Left ventricle myocardium inferior (tissue), 1 donor: ENCODE measurements at places on chromosomes 4 and X.

GRCh38 chr4:181970366-181970765, 272.8 kb upstream of the TENM3 start:
- DNase-seq: no peak

DNA sequence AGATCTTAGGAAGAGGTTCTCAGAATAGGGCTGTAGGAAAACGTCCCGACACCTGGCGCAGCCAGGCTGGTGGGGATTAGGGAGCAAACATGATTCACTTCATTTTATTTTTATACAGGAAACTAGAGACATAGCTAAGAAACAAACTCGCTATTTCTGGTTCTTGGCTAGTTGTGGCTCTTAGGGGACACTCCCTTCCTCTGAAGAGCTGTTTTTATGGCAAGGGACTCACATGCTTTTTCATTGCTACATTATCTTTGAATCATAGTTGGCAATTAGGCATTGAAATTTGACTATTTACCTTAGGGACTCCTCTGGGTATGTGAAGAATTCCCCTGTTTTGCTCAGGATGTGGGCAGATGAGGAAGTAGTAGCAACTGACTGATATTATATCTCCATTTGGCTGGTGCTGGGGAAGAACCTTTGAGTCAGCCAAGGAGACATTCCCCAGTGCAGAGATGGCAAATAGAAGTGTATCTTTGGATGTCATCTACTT, 174.5 kb downstream of the SMIM20 start:
- no peak for DNase-seq

GRCh38 chrX:69128588-69128987, 36.7 kb downstream of the PJA1 start:
- no peak for DNase-seq

DNA sequence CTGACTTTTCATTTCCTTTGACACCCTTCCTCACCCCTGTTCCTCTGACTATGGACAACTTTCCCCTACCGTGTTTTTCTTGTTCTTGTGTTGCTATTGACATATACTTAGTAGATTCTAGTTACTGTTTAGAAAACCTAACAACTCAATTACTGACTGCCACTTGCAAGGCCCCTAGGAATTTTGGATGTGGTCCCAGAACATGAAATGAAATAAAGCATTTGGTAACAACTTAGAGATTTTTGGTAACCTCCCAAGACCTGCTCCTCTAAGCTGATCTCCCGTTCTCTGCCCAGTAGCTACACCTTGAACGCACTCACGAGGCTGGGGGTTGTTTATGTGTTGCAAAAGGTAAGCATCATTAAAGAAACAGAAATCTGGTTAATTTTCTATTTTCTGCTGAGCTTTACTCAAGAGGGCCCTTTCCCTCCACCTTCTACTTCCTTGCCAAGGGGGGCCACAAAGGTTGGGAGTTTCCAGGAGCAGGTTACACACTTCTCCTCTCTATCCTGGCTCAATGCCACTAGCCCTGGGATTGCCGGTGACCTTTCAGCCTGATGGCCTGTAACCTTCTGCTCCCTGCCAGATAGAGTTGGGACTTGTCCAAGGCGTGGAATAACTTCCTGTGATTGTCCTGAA, 20.5 kb downstream of the GAB3 start:
- peak; percentile 46 for DNase-seq

- no peak for DNase-seq
Observed at GRCh38 chr4:124322234-124323065, 390.1 kb downstream of the ANKRD50 start.
